ENCODE measurements at places on chromosomes 7 and 10.

DNA sequence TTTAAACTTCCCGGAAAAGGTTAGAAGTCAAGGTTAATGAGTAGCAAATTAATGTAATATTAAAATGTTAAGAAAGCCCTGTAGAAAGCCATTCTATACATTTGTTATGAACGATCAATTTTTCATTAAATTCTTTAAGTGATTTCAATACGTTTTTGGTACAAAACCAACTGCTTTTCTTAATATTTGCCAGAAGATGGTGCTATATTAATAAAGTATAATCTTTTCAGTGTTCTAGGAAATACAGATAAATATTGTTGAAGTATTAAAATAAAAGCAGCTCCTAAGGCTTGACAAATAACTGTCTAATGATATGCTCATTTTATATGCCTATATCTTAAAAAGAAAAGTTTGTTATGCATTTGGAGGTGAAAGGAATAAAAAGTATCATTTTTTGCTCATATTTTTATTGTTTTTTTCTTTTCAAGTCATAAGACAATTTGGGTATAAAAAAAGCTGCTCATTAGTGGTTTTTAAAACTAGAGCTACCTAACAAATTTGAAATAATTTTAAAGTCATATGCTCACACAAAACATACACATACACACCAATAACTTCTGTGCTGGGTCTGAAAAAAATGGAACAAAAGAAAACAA, 130.3 kb upstream of the POT1 start:
- DNase-seq = peak; percentile 26

- DNase-seq = no peak
Measured at GRCh38 chr10:124239696-124240095, 146.3 kb upstream of the CHST15 start.

DNA sequence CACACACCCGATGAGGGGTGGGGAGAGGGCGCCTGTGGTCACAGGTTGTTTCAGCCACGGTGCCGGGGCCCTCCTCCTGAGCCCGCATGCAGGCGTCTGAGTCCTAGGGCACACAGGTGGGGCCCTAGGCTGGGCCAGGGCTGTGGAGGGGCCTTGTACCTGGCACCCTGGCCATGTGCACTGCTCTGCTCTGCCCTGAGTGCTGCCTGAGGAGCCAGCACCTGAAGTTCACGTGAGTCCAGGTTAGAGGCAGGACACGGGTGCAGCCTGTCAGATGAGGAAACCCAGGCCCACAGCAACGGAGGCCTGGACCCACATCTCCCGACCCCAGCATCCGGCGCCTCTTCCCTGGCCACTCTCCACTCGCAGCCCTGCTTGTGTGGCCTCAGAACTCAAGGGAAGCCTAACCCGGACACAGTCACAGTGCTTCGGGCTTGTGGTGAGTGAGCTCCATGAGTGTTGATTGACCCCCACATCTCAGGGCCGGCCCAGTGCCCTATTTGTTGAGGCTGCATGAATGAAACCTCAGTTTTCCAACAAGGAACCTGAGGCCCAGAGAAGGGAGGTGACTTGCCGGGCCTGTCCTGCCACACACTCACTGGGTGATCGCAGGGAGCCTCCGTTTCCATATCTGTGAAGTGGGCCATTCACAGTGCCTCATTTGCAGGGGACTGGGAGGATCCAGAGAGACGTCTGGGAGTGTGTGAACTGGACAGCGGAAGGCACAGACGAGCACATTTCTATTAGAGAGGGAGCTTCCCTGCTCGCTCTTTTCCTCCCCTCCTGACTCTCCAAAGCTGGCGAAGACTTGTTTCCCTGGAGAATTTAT, 39.6 kb downstream of the PPIF start:
- no peak for DNase-seq

DNA sequence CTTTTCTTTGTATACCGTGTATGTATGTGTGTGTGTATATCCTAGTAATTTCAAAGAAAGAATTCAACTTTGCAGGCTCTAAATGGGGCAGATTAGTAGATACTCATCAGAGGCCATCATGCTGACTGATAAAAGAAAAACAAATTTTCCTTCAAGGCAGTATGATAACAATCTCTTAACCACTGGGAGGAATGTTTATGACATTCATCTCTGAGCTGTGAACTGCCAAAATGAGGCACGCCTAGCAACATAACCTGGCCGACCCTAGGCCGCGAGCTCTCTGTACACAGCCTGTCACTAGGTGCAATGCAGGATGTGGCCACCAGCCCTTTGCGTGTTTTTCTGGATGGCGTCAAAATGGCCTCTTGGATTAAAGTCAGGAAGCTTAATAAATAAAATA, 343.7 kb upstream of the GALNT17 start:
- DNase-seq = no peak

DNA sequence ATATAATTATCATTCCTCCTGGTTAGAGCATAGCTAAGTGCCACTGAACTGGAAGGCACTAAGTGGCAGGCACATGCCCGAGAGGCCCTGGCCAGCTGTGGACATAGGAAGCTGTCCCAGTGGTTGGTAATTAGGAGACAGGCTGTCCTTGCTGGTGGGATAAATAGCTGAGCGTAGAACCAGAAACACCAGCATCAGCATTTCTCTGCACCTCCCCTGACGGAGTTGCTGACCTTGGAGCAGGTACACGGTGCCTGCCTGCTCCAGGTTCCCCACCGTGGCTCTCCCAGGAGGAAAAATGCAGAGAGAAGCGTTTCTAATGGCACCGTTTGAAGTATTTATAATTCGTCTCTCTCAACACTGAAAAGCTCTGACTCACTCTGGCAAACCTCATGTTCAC, 5.6 kb upstream of the ABLIM1 start:
- DNase-seq = peak; percentile 22

GRCh38 chr7:132113536-132114371, 462.5 kb downstream of the PLXNA4 start:
- no peak for DNase-seq

GRCh38 chr7:87475359-87476178, at the start of gene ABCB4:
TSS of gene ABCB4 (minus strand) at chr7:87475680. CDS start at chr7:87475465, 215 bp downstream.
- peak; percentile 9 for DNase-seq

- DNase-seq = no peak
Measured at GRCh38 chr7:50649259-50649885, 84.2 kb upstream of the DDC start.

DNA sequence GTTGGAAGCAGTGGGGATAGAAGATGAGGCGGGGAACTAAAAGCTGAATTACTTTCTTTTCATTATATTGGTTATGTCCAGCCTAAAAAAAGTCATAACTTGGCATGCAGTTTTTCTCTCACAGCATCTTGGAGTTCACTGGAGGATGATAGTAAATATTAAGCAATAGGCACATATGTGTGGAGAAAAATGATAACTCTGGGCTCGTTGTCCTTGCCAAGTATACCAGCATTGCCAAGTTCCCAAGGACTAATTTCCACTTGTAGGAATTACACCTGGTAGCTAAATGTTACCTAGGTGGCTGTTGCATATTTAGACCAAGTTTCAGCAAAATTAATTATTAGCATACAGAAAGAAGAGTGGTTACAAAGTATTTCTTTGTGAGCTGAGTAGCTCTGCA, 1007.6 kb downstream of the ANKRD7 start:
- no peak for DNase-seq

GRCh38 chr10:133613699-133614098, 12.9 kb downstream of the FRG2B start:
- no peak for DNase-seq

DNA sequence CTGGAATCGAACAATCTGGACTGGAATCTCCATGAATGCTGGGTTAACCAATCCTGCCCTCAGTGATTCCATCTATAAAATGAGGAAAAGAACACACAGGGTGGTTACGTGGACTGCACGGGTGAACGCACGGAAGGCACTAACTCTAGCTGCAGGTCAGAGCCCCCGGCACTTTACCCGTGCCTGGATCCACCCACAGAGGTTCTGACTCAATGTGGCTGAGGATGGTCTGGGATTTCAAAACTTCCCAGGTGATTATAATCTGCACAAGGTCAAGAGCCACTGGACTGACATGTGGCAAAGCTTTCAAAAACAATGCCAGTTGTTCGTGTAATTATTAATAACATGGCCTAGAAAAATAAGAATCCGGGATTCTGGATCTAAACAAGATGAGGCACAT, 29.2 kb downstream of the KIAA1549 start:
- DNase-seq = peak; percentile 87

DNA sequence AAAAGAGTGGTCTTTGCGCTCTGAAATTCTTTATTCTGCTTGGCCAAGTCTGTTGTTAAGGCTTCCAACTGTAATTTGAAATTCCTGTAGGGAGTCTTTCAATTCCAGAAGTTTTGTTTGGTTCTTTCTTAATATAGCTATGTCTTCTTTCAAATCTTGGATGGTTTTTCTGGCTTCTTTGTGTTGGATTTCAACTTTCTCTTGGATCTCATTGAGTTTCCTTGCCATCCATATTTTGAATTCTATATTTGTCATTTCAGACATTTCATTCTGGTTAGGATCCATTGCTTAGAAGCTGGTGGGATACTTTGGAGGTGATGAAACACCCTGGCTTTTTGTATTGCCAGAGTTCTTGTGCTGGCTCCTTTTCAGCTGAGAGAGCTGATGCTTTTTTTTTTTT, 55.5 kb downstream of the ZNF783 start:
- DNase-seq = no peak

- peak; percentile 80 for DNase-seq
Measured at GRCh38 chr10:25815999-25816768, 117.8 kb upstream of the MYO3A start.

- no peak for DNase-seq
Measured at GRCh38 chr10:86815035-86815617, 58.7 kb downstream of the BMPR1A start.

DNA sequence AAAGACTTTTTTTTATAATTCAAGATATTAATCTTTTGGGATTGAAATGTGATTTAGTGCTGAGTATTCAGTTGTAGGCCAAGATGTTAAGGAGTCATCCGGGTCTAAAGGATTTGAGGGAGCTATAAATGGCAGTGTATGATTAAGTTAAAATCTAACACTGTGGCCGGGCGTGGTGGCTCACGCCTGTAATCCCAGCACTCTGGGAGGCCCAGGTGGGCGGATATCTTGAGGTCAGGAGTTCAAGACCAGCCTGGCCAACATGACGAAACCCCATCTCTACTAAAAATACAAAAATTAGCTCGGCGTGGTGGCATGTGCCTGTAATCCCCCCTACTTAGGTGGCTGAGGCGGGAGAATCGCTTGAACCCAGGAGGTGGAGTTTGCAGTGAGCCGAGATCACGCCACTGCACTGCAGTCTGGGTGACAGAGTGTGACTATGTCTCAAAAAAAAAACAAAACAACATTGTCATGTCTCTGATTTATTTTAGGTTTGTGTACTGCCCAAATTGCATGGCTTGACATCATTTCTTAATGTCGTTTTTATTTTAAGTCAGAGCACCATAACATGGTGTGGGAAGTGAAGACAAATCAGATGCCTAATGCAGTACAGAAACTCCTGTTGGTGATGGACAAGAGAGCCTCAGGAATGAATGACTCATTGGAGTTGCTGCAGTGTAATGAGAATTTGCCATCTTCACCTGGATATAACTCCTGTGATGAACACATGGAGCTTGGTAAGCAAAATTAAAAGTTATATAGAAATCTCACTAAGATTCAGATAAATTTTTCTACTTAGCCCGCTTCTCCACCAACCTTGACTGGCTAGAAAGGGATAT, 10.7 kb downstream of the HBP1 start:
- DNase-seq = peak; percentile 83

DNA sequence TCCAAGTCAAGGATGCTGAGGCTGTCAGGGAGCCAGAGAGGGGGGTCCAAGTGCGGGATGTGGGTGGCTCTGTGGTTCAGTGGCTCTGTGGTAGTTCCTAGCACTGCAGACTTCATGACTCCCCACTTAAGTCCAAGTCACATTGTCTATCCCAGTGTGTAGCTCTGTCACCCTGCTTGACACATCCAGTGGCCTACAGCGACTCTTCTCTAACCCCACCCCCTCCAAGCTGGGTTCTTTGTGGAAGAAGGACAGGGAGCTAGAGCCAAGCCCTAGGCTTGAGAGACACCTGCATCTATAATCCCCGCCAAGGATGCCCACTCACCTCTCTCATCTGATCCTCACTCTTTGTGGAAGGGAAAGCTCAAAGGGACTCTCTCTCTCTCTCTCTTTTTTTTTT, 57.6 kb downstream of the ADCYAP1R1 start:
- no peak for DNase-seq

- DNase-seq = peak; percentile 76
Measured at GRCh38 chr10:120942806-120943413, 91.7 kb downstream of the WDR11 start.

DNA sequence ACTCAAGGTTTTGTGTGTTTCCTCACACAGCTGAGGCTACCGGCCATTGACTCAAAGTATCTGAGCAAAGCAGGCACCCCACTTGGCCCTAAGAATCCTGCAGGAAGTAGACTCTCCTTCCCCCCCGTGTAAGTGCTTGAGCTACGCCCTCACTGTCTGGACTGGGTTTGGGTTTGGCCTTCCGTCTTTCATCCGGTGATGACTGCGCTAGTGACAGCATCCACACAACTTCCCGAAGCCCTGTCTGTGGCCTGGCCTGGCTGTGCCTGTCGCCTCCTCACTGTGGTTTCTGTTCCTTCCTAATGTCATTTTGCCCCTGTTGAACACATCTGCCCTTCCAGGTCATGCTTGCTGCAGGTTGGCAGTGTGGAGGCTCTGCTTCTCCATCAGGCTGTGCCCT, 14.5 kb downstream of the C7orf57 start:
- DNase-seq = no peak

DNA sequence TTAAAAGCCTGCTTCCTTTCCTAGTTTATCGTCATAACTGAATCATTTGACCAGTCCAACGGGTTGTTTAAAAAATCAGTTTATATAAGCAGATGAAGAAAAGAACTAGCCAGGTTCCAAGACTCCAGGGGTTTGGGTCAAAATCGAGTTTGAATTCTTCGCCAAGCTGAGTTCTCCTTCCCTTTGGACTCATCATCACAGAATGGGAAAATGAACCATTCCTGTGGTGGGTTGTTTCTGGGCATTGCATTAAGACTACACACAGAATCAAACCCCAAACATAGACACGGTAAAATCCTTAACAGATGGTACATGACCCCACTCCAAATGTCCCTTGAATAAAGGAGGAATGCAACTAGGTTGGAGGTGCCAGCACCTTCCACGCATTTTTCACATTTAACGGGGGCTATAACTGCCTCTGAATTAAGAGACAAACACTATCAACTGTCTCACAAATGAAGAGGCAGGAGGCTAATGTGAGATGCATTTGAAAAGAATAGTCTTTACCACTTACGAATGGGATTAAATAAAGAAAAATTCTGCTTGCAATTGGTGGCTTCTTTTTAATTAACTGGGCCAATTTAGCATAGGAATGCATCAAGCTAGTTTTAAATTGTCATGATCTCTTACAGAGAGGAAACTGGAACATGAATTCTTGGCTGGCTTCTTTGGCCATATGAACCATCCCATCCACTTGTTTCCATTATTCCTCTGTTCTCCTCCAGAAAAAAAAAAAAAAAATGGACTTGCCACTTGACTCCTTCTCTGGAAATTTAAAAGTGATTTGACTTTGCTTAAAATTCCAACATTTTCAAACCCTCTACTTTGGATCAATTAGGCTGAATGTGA, 61.1 kb downstream of the CHST15 start:
- no peak for DNase-seq

- DNase-seq = no peak
Measured at GRCh38 chr10:71243756-71244395, 31.5 kb downstream of the UNC5B start.

- DNase-seq = no peak
Measured at GRCh38 chr7:119472408-119473038, 800.5 kb upstream of the KCND2 start.
